ENCODE measurements at places on chromosomes 6 and 20.
A peak's percentile ranks its signal among the peaks of the same experiment; 100 is the strongest.

- DNase-seq: no peak
Measured at GRCh38 chr20:46709459-46710152, at the start of gene SLC2A10. SLC2A10 (plus strand) TSS chr20:46709649; CDS start chr20:46709737, 88 bp downstream.

DNA sequence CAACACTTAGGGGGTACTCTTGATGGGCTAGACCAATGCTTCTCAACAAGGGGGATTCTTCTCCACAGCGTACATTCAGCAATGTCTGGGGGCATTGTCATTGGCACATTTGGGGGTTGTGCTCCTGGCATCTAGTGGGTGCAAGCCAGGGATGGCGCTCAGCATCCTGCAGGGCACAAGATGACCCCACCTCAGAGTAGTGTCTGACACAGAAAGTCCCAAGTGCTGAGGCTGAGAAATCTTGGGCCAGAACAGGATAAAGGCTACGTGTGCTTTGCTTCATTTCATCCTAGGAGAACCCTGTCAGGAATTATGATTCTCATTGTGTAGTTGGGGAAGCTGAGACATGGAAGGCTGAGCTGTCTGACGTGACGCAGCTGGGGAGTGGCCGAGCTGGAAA is 298.6 kb downstream of the CDH26 start:
- no peak for DNase-seq

DNA sequence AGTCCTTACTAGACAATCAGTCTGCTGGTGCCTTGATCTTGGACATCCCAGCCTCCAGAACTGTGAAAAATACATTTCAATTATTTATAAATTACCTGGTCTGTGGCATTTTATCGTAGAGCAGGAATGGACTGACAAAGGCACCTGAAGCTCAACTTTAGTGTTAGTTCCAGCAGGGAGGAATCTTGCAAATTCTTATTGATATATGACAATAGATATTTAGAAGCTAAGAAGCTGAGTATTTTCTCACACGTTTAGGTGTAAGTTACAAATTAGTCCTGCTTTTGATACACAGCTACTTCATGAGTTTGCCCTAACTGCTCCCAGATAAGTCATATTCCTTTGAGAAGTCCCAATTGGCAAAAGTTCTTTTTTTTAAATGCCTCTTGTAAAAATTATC is 138.0 kb upstream of the ZNF217 start:
- DNase-seq: no peak

DNA sequence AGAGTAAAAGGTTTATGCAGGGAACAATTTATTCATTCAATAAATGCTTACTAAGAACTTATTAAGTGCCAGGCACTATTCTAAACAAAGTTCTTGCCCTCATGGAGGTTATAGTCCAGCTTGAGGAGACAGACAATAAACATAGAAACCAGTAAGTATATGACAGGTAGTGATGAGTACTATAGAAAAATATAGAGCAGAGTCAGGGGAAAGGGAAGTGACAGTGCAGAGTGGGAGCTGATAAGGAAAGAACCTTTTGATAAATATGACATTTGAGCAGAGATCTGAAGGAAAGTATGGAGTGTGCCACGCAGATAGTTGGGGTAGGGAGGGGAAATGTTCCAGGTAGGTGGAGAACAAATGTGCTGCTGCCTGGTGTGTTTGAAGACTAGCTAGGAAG is 12.1 kb downstream of the ACSS2 start:
- DNase-seq: peak; percentile 23

- no peak for DNase-seq
Measured at GRCh38 chr6:137709424-137710236, 157.4 kb upstream of the TNFAIP3 start.

- DNase-seq: no peak
Measured at GRCh38 chr20:46206025-46206424, 87.9 kb downstream of the CD40 start.

- DNase-seq: no peak
Measured at GRCh38 chr20:19348582-19348981, 136.1 kb downstream of the SLC24A3 start.

- no peak for DNase-seq
Measured at GRCh38 chr6:12477616-12478015, 187.5 kb downstream of the EDN1 start.

DNA sequence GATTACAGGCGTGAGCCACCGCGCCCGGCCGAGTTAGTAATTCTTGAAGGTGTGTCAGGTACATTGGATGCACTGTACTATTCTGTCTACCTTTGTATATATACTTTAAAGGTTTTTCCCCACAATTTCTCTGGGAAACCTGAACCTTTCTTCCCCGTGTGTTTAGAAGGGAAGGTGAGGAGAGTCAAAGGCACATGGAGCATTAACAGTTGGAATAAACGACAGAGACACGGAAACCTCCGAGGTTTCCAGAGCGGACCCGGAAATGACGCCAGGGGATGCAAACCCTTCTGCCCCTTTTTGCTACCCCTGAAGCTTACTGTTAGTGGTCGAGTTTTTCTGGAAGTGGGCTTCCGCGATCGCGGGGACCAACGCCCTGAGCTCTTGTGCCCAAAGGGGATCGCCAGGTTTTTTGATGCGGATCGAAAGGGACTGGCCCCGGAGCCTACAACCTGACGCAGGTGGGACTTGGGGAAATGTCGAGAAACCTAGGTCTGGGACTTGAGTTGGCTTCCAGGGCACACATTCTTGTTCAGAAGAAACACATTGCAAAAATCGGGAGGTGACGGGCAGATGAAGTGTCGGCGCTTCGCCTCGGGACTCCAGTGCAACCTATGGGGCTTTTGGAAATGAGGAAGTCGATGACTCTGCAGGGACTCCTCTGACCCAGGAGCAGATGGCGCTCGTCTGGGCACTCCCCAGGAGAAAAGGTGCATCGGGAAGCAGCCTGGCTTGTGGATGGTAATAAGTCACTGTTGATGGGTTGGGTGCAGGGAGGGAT is 218.2 kb downstream of the OR2B2 start:
- no peak for DNase-seq

- no peak for DNase-seq
Measured at GRCh38 chr6:90285042-90285481, 11.6 kb downstream of the BACH2 start.

DNA sequence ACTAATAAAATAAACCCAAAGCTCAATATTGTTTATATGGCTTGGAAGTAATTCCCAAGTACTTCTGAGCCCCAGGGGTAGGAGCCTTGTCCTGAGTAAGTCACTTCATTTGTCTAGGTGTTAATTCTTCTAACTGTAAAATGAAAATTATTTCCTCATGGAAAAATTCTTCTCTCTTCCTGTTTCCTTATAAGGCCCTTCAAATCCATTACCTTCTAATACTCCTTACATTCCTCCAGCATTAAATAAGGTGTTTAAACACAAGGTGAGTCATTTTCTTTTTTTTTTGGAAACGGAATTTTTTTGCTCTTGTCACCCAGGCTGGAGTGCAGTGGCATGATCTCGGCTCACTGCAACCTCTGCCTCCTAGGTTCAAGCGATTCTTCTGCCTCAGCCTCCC is 41.9 kb downstream of the PRR18 start:
- no peak for DNase-seq

GRCh38 chr6:134689177-134689576 is 260.7 kb downstream of the ALDH8A1 start:
- no peak for DNase-seq

- no peak for DNase-seq
Measured at GRCh38 chr6:35727231-35727934, 9.4 kb upstream of the ARMC12 start.

DNA sequence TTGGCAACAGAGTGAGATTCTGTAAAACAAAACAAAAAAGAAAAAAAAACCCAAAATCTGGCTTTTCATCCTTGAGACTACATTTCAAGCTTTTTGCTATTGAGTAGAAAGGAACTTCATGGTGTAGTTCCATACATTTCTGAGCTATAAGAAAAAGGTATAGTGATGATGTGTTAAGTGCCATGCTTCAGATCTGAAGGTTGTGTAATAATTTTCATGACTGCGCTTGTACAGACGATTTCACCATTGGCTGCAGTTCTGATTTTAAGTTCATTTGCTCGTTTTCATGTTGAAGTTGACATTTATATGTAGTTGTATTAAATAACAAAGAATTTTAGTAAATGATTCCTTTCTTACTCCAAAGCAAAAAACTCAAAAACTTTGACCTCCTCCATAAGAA is 247.6 kb downstream of the ARID1B start:
- no peak for DNase-seq

DNA sequence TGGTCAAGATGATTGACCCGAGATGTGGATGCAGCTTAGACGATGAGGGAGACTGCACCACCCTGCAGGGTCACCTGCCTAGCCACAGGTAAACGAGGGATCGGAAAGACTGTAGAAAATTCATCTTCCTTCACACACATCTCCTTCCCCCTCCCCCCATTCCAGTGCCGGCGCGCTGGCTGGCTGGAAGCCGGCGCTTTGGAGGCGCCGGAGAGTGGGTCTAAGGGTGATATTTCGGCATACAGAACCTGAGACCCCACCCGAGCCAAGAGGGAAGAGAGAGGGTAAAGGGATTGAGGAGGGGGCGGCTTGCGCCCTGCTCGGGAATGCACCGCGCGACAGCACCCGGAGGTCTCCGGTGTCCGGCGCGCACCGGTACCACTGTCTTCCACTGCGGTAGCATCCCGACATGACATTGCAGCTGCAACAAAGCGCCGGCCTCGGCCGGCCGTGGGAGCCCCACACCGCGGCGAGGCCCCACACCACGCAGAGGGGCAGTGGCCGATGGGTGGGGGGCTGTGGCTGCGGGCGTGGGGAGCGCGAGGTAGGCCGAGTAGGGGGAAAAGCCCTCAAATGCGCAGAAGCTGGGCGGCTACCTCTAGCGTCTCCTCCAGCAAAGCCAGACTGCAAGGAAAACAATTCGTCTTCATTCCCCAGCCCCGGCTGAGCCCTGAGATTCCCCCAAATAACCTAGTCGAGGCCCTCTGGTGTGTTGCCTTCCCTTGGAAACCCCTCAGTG is 984 bp downstream of the TNFRSF21 start:
- DNase-seq: no peak

DNA sequence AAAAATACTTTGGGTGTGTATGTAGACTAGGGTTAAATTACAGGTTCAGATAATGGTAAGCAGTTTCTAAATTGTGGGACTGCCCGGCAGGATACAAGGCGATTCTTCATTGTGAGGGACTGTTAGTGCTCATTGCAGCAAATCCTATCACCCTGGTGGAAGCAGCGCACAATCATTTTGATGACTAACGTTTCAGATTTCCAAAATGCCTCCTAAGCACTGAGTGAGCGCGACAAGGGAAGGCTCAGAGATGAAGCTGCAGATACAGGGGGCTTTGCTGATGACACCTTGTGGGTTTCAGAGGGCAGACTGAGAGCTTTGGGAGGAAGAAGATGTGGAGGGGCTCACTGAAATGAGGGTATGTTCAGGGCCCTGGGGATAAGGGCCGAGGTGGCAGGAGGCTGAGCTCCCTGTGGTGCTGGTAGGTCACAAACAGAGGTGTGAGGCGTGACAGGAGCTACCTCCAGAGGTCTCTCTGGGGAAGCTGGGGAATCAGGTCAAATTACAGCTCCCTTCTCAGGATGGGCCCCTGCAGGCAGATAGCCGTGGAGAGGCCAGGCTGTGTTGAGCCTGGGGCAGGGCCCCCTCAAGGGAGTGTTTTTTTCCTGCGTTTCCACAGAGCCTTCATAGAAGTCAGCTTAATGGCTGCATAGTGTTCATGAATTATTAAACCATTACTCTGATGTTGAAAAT is 84.5 kb upstream of the FYN start:
- DNase-seq: no peak

GRCh38 chr6:118468682-118469465 is 79.2 kb upstream of the PLN start:
- no peak for DNase-seq

- DNase-seq: no peak
Measured at GRCh38 chr20:33787253-33787891, 23.8 kb upstream of the CHMP4B start.

- DNase-seq: no peak
Measured at GRCh38 chr20:51752343-51752951, 15.7 kb downstream of the ATP9A start.

GRCh38 chr6:137530404-137530803 is 36.2 kb upstream of the OLIG3 start:
- DNase-seq: no peak

DNA sequence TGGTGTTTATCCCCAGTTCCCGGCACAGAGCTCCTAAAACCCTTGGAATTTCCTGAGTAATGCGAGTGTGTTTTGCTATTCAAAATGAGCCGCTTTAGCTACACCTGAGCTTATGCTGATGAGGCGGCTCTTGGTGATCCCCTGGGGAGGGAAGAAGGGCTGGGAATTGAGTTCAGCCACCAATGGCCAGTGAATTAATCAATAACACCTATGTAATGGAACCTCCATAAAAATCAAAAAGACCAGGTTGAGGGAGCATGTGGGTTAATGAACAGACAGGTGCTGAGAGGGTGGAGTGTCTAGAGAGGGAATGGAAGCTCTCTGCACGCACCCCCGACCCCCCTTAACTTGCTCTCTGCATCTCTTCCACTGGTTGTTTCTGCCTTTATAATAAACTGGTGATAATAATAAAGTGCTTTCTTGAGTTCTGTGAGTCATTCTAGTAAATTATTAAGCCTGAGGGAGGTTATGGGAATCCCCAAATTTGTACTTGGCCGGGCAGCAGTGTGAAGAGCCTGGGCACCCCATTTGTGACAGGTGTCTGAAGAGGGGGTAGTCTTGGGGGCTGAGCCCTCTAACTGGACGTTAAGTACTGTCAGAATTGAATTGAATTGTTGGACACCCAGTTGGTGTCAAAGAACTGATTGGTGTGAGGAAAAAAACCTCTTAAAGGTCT is 24.6 kb upstream of the SERPINB1 start:
- no peak for DNase-seq

GRCh38 chr6:57143690-57144089 is 28.4 kb upstream of the BAG2 start:
- no peak for DNase-seq

DNA sequence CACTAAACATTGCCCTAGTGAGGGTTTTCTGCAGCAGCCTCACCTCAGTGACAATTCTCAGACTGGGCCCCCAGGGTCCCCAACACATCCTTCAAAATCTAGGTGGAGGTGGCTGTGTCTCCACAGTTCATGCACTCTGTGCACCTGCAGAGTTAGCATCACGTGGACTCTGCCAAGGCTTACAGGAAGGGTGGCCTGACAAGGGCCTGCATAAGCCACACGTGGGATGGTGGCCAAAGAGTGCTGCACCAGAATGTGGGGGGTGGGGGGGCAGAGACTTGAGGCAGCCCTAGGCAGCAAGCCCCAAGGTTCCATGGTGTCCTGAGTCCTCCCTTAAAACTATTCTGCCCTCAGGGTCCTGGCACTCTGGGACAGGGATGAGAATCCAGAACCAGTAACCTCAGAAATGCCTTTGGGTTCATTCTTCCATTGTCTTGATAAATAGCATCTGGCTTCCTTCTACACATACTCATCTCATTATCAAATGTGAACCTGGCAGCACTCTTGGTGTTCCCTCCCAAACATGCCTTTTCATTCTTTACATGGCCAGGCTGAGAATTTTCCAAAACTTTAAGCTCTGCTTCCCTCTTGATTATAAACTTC is 1.6 kb upstream of the SERPINB1 start:
- no peak for DNase-seq

GRCh38 chr6:166492092-166492741 is 94.3 kb downstream of the RAMACL start:
- DNase-seq: no peak

- no peak for DNase-seq
Measured at GRCh38 chr6:44737829-44738528, 350.5 kb downstream of the CDC5L start.
